CMK (cell line): ENCODE measurements at places on chromosomes 4 and X.

DNA sequence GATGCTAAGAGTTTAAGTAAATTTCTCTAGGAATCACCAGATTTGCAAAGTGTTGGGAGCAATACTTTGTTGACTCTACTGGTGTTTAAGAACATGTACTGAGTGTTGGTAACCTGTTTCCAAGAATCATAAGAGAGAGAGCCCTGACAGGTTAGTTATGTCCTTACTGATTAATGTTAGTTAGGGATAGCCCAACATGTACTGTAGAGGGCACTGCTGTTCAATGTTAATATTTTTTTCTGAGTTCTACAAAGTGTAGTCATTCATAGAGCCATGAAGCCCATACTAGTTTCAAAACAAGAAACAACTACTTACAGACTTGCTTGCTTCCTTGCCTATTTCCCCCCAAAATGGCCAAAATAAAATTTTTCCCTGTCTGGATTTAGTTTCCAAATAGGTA, 11.9 kb downstream of the TMPRSS11D start:
- peak; percentile 2 for DNase-seq

GRCh38 chrX:78540171-78540570, 119.0 kb downstream of the RTL3 start:
- DNase-seq, result no peak

- DNase-seq, result no peak
Measured at GRCh38 chr4:98613453-98614075, 44.8 kb downstream of the TSPAN5 start.

- DNase-seq, result no peak
Measured at GRCh38 chr4:38160487-38161207, 200.4 kb downstream of the PTTG2 start.
